ENCODE measurements at places on chromosomes 1 and 21. TPM values are rescaled to one million over a fixed set of nuclear protein-coding genes. Genes with fewer than 3 reads are reported as not detected.

PLA2G5 gene
- total RNA-seq, result not detected

RGS4 gene
- not detected for total RNA-seq

SAMSN1 gene
- not detected for total RNA-seq

SYDE2 gene
- 10.3 TPM for total RNA-seq

FAAH gene
- total RNA-seq, result 23.8 TPM

PROX1 gene
- total RNA-seq, result not detected

AMY2B gene
- 0.95 TPM for total RNA-seq

CELA3A gene
- total RNA-seq, result not detected

TSPAN2 gene
- 26.5 TPM for total RNA-seq

RXFP4 gene
- 0.33 TPM for total RNA-seq

SPRR2F gene
- not detected for total RNA-seq

ESPN gene
- total RNA-seq, result 18.6 TPM

LHX8 gene
- not detected for total RNA-seq

- no peak for DNase-seq
Measured at GRCh38 chr1:56453016-56453415, 126.3 kb downstream of the PLPP3 start.

- no peak for DNase-seq
Measured at GRCh38 chr1:233294913-233295236, 650 bp downstream of the PCNX2 start.

DNA sequence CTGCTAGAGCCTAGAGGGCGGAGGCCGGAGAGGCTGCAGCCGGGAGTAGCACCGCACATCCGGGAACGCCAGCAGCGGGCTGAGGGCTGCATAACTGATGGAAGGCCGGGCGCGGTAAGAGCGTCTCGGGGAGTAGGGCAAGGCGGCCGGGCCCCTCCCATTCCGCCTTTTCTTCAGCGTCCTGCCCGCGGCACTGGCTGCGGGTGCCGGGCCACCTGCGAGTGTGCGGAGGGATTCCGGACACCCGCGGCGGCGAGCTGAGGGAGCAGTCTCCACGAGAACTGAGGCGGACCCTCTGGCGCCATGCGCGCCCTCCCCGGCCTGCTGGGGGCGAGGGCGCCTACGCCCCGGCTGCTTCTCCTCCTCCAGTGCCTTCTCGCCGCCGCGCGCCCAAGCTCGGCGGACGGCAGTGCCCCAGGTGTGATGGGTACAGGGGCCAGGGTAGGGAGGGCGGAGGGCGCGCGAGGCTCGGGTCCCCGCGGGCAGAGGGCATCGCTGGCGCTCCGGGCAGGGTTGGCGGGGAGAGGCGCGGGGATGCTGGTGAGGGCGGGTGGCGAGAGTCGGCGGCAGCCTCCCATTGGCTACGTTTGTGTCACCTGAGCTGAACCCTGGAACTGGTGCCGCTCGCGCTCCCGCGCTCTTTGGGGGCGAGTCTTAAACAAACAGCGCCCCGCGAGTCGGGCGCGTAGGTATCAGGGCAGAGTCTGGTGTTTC lies 334.4 kb downstream of the SRGAP2C start:
- DNase-seq, result peak; percentile 57

DNA sequence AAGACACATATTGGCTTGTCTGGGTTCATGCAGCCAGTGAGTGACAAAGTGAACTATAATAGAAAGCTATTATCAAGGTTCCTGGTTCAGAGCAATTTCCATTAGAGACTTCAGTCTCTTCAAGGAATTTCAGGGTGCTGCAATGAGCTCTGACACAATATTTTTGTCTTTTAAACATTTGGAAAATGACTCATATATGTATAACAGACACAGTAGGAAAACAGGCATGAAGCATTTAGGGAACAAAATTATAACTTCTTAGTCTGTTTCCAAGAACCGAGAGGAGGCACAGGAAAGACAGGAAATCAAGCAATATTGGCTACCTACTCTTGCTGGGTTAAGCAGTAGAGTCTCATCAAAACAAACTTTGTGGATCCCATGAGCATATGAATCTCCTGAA lies 170.4 kb downstream of the PTPRC start:
- DNase-seq, result no peak

GRCh38 chr21:37620401-37620800 lies 253.8 kb downstream of the DYRK1A start:
- no peak for DNase-seq

- no peak for DNase-seq
Measured at GRCh38 chr1:26553942-26554682, 24.6 kb downstream of the RPS6KA1 start.

DNA sequence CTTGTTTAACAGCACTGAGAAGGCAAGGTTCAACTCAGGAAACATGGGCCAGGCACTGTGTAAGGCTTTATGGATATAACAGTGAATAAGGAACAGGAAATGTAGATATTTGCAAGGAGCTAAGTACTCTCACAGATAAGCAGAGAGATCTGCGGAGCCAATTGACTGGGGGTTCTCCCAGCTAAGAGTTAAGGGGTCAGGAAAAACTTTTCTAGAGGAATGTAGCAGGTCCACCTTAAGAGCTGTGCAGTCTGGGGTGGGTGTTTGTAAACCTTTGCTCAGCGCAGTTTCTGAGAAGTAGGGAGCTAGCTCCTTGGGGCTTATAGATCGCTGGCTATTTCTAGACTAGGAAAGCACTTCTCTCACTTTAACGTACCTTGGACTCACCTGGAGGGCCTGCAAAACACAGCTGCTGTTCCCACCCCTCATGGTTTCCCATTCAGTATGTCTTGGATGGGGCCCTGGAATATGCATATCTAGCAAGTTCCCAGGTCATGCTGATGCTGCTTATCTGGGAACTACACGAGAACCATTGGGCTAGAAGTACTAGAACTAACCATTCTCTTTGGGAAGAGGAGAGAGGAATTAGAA lies 51.7 kb downstream of the TLCD4 start:
- DNase-seq, result no peak

DNA sequence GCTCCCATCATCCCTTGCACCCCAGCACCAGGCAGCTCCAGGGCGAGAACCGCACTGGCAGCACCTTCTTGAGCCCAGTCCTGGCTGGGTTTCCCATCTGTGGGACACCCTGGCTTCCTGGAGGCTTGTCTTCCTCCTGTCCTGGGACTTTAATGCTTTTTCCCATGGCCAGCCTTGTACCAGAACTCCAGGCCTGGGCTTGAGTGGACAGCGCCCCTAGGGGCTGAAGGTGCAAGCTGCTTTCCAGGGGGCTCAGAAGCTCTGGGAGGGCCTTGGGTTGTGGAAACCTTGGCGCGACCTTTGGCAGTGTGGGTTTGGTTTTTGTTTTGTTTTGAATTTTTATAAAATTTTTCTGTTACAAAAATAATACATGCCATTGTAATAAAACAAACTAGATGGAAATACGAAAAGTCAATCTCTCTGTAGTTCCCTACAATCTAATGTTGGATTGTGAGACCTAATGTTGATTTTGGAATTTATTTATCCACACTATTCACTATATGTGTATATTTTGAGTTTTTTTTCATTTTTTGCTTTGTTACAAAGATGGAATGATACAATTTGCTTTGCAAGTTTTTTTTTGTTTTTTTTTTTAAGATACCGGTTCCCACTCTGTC lies 33.8 kb upstream of the RPL11 start:
- no peak for DNase-seq

DNA sequence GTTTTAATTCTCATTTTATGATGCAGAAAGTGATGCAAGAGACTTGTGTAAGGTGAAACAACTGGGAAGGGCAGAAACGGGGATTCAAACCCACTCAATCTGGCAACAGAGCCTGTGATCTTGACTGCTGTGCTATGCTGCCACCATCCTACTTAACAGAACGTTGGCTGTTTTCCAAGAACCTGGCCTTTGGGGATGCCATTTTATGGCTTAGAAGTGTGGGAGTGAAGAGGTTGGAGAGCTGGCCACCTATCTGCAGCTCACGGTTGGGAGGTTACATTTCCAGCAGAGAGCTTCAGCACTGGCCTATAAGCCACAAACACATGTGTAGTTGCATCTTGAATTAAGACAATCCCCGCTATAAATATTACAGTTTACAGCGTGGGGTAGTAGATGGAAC lies 235.3 kb downstream of the PRDM2 start:
- no peak for DNase-seq

DNA sequence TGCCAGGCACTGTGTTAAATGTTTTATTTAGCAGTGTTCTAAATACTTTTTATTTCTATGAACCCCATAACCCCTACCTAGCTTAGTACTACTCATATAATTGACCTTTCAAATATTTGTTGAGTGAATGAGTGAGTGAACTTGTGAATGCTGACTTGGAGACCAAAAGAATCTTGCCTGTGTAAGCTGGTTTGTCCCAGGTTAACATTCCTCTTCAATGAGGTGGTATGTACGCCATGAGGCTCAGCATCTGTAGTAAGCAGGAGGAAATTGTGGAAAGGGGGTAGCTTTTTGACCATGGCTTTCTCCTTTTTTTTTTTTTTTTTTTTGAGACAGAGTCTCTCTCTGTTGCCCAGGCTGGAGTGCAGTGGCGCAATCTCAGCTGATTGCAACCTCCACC lies 14.6 kb downstream of the MED18 start:
- no peak for DNase-seq

GRCh38 chr1:32250893-32251716 lies at the start of gene LCK:
TSS of gene LCK (plus strand) at chr1:32251265. CDS start at chr1:32274330, 23,065 bp downstream.
- no peak for DNase-seq

- no peak for DNase-seq
Measured at GRCh38 chr21:26826801-26827200, 18.4 kb downstream of the ADAMTS1 start.

- DNase-seq, result no peak
Measured at GRCh38 chr1:53604291-53604919, 134.6 kb downstream of the GLIS1 start.

DNA sequence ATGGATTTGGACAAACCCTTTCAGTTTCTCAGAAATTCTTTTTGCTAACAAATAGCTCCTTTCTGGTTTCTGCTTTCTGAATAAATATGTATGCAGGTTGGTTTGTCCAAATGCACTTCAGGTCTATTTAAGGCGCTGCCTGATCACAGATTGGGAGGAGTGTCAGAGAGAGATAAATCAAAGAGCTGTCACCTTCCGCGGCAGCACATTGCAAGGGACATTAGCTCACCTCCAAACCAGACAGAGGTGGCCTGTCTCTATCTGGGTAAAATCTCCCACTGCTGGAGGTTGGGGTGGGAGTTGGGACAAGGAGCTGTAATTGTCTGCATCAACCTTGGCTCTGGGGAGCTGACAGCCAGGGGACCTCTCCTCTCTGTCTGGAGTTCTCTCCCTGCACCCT lies 25.2 kb downstream of the PRAMEF20 start:
- no peak for DNase-seq

- peak; percentile 61 for DNase-seq
Measured at GRCh38 chr1:95041491-95042165, 31.1 kb downstream of the ALG14 start.

- DNase-seq, result no peak
Measured at GRCh38 chr21:38953516-38953915, 147.8 kb downstream of the ETS2 start.

GRCh38 chr1:67821263-67821662 lies 12.0 kb downstream of the GNG12 start:
- no peak for DNase-seq

DNA sequence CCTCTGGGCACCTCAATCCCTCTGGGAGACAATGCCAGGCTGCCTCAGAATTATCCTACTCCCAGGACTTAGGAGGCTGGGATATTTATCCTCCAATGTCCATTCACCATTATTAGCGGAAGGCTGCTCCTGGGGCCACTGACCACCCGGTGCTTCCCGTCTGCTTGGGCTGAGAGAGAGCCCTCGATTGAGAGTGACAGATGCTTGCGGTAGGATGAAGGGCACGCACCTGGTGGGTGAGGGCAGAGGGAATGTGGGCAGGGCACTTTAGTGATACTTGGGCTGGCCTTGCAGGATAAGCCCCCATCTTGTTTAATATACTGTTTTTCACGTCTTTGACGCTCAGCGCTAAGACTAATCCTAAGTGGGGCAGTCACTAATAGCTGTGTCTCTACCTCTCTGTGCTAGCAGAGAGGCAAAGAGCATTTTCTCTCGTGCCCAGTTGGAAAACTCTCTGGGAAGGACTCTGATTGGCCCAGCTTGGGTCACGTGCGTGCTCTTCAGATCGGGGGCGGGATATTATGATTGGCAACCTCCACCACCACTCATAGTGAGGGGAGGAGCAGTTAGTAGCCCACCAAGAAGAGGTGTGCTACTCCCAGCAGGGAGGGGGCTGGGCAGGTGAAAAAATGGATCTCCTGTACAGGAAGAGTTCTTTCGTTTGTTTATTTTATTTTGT lies 10.6 kb upstream of the PARS2 start:
- DNase-seq, result no peak

DNA sequence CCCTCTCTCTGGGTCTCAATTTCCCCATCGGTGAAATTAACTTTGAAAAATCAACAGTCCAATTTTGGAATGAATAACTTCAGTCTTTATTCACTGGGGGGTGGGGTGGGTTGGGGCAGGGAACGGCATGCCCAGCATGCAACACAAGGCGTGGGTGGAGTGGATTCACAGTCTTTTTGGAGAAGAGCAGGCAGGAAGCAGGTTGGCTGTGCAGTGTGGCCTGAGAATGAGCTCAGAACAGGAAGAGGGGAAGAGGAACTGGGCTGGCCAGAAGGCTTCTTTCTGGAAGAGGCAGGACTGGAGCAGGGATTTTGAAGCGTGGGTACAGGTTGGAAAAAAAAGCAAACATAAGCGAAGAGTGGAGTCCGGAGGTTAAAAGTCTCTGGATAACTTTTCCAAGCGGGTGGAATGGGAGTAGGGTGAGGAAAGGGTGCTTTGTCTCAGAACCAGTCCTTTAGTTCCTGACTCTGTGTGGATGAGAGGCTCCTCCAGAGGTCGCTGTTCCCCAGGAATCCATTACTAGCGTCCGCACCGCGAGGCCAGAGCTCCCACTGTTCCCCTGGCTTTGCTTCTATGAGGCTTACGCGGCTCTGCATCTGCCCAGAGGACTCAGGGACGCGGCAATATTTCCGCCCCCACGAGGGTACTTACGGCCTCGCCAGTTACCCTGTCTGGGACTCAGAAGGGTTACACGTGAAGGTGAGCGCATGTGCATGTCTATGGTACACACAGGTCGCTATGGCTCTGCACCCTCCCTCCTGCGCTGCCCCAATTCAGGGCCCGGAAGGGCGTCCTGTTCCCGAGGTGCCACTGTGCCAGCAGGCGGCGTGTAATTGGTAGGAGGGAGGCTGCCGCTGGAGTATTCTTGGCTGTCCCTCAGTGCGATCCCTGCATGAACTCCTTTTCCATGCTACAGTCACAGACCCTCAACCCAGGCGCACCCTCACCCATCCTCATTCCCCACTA lies 5.5 kb upstream of the FOXD2 start:
- DNase-seq, result no peak

- no peak for DNase-seq
Measured at GRCh38 chr1:40232444-40232843, 15.3 kb upstream of the TMCO2 start.

DNA sequence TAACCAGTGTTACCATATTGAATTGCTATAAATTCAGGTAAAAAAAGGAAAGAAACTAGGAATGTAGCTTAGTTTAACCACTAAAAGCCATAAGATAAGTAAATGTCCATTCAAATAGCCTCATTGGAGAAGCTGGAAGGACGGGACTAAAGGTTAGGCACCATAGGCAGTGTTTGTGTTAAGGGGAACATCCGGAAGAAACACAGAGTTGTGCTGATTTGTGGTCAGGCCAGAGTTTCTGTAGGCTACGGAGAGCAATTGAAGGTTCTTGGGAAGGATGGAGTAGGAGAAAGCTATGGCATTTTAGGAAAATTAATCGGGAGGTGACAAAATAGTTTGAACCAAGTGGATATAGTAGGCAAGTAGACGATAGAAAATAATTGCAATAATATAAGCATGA lies 1.3 kb upstream of the KCNJ10 start:
- no peak for DNase-seq

GRCh38 chr1:36160949-36161485 lies 5.1 kb downstream of the MAP7D1 start:
- no peak for DNase-seq

Measured in PC-9 (cell line).